Posterior cingulate gyrus (tissue), 11 donors: ENCODE measurements at places on chromosomes 5 and 9.

- DNase-seq: no peak
These were observed 5.7 kb upstream of the TICAM2 start for GRCh38 chr5:115607935-115608334.

DNA sequence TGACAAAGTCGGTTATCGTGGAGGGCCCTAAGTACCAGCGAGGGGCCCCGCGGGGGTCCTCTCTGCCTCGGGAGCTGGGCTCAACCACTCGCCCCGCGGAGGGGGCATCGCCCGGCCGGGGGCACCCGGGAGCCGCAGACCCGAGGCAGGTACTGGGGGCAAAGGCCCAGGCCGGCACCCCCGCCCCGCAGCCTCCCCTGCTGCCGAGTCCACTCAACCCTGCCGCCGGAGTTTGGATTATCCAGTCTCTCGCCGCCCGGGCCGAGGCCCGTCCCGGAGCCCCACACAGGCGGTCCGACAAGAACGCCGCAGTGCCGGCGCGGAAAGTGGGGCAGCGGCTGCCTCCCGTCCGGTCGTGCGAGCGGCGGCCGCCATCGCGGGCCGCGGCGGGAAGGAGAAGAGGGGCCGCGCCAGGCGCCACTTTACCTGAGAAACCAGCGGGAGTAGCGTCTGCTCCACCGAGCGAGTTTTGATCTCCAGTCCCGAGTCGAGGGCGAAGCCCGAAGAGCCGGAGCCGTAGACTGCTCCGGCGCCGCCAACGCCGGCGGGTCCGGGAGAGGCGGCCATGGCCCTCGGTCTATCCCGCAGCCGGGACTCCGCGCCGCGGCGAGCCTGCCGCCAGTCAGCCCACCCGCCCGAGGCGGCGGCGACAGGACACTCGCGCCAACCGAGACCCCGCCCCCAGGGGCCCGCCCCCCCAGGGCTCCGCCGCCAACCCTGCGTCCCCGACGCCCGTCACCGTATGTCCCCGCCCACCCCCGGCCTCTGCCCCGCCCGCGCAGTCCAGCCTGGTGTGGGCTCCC is at the start of gene CTNNAL1:
CTNNAL1 (minus strand) TSS at position 624 of the 803 bp plus-strand sequence; CDS start at position 567, 57 bp downstream.
- peak; percentile 86 for DNase-seq

DNA sequence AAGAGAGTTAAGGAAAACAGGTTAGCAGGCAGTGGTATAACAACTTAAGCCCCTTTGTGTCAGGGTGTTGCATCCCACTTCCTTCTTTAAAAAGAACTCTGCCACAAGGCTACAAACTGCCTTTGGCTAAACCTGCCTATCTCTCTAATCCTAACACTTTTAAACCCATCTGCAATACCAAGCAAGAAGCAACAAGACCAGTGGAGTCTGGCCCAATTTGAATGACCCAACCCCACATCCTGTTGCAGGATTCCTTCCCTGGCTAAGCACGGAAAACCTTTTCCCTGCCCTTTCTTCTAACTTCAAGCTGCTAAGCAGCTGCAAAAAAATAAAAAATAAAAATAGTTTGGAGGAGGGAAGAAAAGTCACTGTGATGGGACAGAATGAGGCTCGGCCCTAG is 27.1 kb downstream of the ABCA1 start:
- no peak for DNase-seq

- no peak for DNase-seq
These were observed at the start of gene MINAR2 for GRCh38 chr5:129747572-129748407. TSS of gene MINAR2 (plus strand) at chr5:129748094. CDS start at chr5:129748191, 97 bp downstream.

DNA sequence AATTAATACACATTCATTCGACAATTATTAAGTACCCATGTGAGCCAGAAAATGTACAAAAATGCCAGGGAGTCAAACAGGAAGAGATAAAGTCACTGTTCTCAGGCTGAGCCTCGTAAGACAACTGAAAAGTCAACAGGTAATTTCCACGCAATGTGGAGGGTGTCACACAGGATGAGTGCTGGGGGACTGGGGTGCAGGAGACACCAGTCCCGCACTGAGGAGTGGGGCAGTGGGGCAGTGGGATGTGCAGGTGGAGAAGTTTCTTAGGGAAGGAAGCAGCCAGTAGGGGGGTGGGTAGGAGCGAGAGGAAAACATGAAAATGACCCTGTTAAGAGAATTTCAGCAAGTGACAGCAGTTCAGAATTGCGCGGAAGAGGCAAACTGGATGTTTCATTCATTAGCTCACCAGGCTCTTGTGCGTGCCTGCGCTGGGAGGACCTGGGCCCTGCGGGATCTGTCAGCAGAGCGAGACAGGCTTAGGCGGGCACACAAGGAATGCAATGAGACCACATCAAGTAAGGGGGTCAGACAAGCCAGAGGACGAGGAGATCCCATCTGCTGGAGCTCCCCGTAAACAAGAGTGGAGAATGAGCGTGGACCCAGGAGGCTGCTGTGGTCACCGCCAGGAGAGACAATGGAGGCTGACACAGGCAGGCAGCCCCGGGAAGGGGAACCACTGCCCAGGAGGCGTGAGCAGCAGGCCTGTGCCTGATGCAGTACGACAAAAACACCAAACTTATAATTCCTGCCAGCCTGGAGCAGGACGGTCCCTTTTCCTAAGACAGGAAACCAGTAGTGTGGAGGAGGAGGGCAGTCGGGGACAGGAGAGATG is 21.0 kb downstream of the CAMSAP1 start:
- DNase-seq: peak; percentile 58

- DNase-seq: no peak
These were observed 1.4 kb upstream of the N4BP3 start for GRCh38 chr5:178111925-178112324.

GRCh38 chr5:141785135-141785534 is 93.1 kb downstream of the PCDH1 start:
- DNase-seq: no peak

DNA sequence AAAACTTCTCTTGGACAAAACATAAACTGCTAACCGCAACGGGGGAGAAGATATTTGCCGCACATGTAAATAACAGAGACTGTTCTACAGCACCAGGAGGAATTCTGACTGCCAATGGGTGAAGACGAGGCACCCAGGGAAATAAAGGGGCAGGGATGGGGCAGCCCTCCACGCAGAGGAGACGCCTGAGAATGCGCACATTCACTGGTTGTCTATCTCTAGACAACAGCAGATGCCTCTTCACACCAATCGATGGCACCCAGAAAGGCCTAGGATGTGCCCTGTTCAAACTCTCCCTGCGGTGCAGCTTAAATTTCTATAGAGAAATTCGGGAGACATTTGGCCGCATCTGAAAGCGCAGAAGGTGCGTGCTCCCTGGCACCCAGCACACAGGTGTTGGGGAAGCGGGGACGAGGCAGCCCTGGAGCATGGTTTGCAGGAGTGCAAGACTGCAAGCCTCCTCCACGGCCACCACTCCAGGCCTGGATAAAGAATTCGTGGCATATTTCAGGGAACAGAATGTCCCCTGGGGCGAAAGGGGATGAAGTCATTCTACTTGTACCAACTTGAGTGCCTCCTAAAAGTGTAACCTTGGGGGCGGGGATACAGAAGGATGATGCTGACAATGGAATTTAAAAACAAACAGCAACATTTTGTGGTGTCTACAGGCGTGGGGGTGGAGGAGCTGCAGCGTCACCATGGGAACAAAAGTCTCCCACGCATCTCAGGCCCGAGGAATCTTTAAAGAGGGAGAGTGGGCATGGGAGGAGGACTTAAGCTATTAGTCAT is 6.3 kb upstream of the IRX2 start:
- DNase-seq: no peak

- DNase-seq: no peak
These were observed 29.4 kb downstream of the NR6A1 start for GRCh38 chr9:124741662-124742061.

DNA sequence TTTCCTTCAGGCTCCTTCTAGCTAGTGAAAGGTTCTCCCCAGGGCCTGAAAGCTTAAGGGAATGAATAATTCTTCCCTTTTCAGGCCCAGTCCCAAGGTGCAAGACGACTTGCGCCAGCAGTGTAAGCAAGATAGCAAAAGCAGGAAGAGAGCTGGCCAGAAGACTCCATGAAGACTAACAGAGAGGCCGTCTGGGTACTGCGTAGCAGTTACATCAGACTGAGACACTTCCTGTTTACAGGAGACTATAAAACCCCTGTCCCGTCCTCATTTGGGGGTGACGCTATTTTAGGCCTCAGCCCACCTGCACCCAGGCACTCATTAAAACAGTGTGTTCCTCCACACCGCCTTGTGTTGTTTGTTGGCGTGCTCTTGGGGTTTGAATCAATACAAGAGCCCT is 90.7 kb upstream of the MOCS2 start:
- DNase-seq: no peak

DNA sequence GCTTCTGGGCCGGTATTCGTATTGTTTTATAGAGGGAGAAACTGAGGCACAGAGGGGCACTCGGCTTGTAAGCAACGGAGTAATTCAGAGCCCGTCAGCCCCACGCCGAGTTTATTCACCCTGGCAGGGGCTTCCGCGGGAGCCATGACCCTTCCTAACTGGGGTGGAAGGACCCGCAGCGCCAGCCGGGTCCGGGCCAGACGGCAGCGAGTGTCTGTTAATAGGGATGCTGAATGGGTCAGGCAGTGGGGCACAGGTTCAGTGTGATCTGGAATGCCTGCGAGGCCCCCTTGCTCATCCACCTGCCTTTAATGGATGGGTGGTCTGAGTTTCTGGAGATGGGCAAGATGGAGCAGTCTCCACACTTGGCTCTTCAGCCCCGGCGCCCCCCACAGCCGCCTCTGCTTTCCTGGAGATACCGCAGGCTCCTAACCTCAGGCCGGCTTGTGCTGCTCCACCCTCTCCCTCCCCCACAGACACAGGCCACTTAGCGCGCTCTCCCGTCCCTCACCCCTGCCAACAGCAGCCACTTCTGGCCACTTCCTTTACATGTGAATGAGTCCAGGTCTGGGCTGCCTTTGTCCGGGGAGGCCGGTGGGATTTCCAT is 147.1 kb downstream of the ERCC6L2 start:
- DNase-seq: no peak

DNA sequence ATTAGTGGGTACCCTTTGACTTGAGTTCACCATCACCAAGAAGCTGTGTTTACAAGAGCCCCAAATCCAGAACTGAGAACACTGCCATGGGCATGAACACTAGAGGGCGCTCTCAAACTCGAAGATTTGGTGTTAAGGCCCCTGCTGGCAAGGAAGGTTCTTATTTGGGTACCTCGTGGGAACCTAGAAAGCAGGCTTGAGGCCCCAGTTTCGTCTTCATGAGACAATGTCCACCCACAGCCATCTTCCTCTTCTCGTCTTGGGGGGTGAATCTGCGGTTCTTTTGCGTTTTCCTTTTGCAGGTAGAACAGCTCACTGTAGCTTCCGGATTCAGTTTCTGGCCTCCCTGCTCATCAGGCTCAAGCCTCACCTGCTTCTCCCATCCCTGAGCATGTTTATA is 184.0 kb downstream of the SEMA5A start:
- peak; percentile 26 for DNase-seq

DNA sequence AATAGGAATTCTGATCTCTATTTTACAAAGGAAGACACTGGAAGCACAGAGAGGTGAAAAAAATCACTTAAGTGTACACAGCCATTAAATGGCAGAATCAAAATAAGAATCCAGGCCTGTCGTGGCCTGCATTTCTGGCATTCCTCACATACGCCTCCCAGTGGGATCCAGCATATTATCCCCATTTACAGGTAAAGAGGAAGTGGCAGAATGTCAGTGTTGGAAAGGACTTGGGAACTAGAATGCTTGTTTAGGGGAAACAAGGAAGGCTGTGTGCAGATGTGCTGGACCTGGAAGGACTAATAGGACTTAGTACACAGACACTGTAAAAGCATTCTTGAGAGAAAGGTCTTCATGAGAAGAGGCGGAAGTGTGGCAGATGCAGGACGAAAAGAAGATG is 241.8 kb downstream of the TRIM32 start:
- DNase-seq: no peak

DNA sequence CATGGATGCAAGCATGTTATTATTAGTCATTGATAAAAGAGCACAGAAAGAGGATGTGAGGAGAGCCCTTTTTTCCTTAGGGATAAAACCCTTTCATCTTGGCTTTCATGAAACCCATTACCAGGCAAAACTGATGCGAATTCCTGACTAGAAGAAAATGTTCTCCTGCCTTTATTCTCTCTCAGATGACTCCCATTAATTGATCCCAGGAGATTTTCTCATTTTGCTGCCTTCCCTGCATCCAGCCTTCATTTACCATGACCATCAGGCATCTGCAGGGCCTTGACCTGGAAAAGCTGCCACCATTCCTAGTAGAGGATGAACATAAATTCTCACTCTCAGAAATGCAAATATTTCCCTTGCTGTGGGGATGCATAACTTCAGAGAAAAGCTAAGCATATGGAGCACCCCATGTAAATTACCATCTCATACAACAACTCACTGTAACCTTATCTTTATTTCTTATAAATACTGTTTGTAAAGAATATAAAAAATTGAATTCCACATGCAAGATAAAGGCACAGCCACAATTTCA is 176.5 kb downstream of the PDE4D start:
- no peak for DNase-seq

- DNase-seq: no peak
These were observed 65.6 kb downstream of the POU5F2 start for GRCh38 chr5:93675460-93676450.

GRCh38 chr9:35374910-35375309 is 115.0 kb upstream of the RUSC2 start:
- no peak for DNase-seq

DNA sequence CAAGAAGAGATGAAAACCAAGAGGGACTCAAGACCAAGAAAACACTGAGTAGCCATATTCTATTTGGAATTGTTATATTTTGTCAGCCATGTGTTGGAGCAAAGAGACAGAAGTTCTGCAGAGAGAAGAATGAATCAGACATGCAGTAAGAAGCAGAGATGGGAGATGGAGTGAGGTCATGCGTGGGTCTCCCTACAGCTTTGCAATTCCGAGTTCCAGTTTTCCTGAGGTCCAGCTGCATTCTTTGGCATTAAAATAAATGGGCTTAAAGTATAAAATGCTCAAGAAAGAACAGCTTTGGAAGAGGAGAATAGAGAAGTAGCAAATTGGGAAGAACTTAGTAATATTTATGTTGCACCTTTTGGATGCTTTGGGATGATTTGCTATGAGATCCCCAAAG is 361.6 kb downstream of the NPR3 start:
- no peak for DNase-seq

GRCh38 chr5:173035904-173036707 is 20.0 kb upstream of the CREBRF start:
- DNase-seq: no peak

- no peak for DNase-seq
These were observed 26.1 kb downstream of the DNAI1 start for GRCh38 chr9:34484678-34485077.

- no peak for DNase-seq
These were observed 796.0 kb upstream of the CHD1 start for GRCh38 chr5:99724732-99725290.

GRCh38 chr5:57447658-57448057 is 35.0 kb downstream of the ACTBL2 start:
- no peak for DNase-seq

- no peak for DNase-seq
These were observed 155.8 kb upstream of the RETREG1 start for GRCh38 chr5:16772556-16772955.

GRCh38 chr9:116635908-116636307 is 51.2 kb upstream of the TRIM32 start:
- DNase-seq: no peak
